ENCODE measurements at places on chromosomes 7 and 10.

DNA sequence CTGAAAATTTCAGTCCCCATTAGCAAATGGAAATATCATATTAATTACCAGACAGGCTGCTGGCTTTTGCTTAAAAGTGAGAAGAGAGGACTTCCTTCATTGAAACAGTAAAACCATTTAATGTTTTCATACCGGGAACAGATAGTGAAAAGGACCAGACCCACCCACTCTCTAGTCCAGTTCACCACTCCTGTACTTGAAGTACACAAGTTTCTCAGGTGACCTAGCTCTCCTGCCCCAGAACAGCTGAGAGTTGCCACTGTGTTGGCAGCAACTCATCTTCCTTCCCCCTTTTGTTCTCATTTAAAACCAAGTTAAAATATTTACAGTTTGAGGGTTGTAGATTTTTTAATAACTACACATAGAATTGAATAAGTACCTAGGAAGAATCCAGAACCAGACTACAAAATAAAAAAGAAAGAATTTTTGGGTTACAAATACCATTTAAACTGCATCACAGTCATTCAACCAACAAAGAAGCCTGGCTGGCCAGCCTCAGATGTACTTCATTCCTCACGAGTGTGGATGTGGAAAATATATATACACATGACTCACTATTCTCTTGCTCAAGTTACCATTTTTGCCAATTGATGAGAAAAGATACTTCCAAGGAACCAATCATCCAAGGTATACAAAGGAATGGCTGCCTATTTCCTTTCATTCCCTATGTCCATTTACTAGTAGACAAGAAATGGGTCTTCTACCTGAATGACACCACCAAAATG lies 68.1 kb downstream of the VPS41 start:
- peak; percentile 84 for DNase-seq

DNA sequence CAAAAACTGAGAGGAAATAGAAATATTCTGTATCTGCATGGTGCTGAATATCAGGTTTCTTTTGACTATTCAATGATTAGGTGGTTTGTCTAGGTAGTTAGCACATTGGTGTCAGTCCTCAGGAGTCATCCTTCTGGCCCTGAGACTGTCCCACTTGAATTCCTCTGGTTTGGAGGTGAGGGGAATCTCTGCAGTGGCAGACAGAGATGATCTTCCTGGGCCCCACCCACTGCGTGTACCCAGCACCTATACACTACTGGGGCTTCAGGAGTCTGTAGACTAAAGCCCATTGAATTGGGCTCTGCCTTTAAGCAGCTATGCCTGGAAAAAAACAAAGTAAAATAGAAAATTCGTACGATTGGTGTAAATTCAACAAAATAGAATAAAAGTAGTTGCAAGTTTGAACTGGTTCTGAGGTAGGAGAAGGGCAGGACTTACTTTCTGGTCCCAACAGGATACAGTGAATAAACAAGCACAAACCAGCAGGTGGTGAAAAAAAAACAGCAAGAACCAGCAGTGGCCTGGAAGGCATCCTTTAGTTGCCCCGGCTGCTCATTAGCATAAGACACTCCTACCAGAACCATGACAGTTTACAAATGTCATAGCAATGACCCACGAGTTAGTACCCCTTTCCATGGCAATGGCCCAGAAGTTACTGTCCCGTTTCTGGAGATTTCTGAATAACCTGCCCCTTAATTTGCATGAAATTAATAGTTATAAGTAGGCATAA lies 1.7 kb downstream of the LIPM start:
- no peak for DNase-seq

GRCh38 chr10:123891144-123892071 lies at the start of gene CPXM2:
Gene CPXM2 (minus strand): TSS chr10:123891807. CDS start chr10:123891659, 148 bp downstream.
- peak; percentile 45 for DNase-seq

- peak; percentile 98 for DNase-seq
These were observed 9.3 kb upstream of the TMEM270 start for GRCh38 chr7:73851410-73852338.

DNA sequence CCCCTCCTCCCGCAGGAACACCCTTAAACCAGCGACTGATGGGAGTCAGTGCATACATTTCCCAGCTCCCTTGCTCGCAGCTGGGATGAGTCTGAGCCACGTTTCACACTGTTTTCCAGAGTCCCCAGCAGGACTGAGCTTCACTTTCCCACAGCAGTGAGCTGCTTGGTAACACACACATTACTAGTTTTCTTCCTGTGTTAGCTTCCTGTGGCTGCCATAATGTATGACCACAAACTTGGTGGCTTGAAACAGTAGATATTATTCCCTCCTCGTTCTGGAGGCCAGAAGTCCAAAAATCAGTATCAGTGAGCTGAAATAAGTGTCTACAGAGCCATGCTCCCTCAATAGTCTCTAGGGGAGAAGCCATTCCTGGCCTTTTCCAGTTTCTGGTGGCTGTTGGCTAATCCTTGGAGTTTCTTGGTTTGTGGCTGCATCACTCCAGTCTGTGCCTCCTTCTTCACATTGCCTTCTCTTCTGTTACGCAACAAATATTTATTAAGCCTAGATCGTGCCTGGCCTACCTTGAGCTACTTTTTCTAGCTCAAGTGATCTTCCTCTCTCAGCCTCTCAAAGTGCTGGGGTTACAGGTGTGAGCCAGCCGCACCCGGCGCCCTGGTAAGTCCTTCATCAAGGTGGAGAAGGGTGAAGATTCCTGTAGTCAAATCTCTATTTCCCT lies 26.2 kb upstream of the CARD11 start:
- no peak for DNase-seq

DNA sequence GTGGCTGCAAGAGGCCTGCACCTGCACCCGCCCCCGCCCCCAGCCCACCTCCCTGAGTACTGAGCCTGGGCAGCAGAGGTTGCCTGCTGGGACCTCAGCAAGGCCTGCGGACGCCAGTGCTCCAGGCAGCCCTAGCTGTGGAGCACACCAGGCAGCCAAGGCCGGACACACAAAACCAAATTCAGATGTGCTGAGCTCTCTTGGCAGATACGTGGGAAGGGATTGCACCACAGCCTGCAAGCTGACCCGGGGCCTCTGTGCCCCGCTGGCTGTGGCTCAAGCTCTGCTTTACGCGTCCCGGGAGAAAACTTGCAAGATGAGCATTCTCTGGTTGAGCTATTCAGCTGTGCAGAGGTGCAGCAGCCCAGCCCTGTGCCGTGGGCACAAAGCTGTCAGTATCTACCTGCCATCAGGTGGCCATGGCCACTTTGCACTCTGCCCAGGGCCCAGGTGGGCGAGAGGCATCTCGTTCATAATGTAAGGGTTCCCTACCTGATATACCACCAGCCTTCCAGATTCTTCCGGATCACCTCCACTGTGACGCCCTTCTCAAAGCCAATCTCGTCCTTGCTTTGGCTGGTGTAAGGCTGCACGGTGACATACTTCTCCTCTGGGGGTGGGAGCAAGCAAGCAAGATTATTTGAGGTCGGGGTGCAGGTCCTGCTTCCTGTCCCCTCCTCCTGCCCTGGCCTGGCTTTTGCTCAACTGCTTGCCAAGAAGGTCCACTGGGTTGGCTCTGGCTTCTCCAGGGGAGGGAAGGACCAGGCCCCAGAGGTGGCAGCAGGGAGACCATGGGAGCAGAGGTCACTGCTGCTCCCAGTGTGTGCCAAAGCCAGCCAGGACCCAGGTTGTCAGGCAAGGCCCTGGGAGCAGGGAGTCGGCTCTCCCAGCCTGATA lies 123.4 kb downstream of the NEURL1 start:
- DNase-seq = peak; percentile 36

GRCh38 chr10:122485670-122486069 lies 24.3 kb downstream of the HTRA1 start:
- DNase-seq = no peak

GRCh38 chr10:96616961-96617360 lies 30.1 kb upstream of the TM9SF3 start:
- no peak for DNase-seq

DNA sequence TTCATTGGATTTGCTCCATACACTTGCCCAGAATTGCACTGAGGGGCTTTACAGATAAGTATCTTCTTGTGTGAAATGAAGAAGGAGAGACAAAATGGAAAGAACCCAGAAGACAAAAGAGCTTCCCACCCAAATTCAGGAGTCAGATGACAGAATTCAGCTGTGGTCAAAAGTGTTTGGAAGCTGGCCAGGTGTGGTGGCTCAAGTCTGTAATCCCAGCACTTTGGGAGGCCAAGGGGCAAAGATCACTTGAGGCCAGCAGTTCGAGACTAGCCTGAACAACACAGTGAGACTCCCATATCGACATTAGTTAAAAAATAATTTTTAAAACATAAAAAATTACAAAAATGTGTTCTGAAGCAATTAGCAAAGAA lies 27.1 kb downstream of the DUSP5 start:
- no peak for DNase-seq

- peak; percentile 63 for DNase-seq
These were observed 21.4 kb downstream of the CREB5 start for GRCh38 chr7:28433699-28434219.

DNA sequence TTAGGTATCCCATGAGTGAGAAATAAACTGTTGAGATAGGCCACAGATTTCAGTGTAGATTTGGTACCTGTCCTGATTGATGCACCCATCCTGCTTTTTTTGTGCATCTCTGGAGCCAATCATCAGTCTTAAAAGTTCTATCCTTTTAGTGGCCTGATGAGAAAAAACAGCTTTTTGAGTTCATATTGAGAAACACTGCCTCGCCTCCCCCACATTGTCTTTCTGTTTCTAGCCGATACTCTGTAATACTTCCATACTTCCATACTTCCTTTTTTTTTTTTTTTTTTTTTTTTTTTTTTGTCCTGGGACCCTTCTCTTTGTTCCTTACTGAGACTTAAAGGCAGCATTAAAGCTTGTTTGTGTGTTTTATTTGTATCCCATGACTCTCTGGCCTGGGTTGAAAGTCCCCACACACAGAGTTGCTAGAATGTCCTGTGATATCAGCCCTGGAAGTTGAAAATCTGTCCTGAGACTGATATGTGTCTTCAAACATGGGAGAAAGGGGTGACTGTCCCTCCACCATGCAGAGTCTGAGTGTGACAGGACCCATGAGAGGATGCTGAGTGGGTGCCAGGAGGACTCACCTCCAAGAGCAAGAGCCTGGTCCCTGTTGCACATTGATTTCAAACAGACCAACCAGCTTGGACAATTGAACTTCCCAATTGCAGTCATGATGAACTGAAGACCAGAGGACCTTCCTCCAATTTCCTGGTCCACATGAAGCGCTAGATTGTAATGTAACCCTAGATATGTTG lies 5.7 kb downstream of the ZNF22 start:
- DNase-seq = no peak

DNA sequence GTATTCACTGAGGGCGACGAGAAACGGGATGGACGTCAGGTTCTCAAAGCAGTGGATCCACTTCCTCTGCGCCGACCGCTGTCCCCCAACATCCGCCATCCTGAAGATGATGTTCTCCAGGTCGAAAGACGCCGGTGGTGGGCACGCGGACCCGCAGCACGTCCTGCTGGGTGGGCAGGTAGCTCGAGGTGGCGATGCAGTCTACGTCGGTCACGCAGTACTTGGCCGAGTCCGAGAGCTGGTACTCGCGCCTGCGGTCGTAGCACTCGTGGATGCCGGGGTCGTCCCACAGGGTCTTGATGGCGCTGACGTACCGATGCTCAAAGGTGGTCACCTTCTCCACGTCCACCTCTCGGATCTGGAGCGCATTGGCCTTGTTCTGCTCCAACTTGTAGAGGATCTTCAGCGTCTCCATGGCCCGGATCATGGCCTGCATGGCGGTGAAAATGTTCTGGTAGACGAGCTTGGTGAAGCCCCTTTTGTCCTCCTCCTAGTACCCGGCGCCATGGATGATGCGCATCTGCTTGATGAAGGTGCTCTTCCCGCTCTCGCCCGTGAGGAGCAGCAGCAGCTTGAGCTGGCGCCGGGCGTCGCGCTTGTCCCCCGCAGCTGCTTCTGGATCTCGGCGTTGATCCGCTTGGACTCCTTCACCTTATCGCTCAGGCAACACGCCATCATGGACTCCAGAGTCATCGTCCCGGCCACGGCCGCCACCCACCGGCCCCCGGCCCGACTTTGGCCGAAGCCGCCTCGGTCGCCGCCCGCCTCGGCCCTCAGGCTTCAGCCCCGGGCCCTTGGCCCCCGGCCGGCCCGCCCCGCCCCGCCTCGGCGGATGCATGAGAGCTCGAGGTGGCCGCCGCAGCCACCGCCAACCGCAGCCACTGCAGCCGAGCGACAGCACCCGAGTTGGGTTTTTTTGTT lies 122.9 kb upstream of the KCTD7 start:
- DNase-seq = no peak

- no peak for DNase-seq
These were observed 126.9 kb downstream of the IPMK start for GRCh38 chr10:58140691-58141347.

GRCh38 chr10:12847361-12847975 lies 154.0 kb downstream of the CCDC3 start:
- DNase-seq = no peak

GRCh38 chr7:77205706-77206105 lies 6.1 kb upstream of the FGL2 start:
- peak; percentile 50 for DNase-seq

GRCh38 chr7:44213877-44214388 lies 13.2 kb downstream of the YKT6 start:
- no peak for DNase-seq

DNA sequence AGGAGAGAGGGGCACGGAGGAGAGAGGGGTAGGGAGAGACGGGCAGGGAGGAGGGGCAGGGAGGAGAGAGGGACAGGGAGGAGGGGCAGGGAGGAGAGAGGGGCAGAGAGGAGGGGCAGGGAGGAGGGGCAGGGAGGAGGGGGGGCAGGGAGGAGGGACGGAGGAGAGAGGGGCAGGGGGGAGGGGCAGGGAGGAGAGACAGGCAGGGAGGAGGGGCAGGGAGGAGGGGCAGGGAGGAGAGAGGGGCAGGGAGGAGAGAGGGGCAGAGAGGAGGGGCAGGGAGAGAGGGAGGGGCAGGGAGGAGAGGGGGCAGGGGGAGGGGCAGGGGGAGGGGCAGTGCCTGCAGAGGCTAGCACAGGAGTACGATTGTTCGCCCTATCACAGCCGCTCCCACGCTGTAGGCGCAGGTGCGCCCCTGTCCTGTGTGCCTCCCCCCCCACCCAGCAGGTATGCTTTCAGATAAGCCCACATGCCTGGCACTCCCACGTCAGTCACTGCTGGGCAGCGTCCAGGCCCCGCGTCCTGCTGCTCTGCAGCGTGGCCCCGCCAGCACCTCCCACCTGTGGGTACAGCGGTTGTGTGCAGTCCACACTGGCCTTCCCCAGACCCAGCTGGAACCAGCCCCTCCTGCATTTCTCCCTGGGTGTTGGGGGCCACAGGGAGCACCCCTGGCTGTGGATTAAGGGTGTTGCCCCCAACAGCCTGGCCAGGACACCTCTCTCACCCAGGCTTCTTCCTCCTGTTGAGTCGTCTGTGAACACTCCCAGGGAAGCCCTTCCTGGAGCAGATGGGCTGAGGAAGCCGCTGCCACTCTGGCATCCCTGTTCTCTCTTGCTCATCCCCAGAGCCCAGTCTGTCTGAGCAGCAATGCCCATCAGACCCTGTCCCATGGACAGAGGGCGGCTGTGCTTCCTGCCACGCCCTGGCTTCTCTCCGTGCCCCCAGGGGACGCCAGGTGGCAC lies 10.8 kb downstream of the NKX6-2 start:
- DNase-seq = peak; percentile 97

DNA sequence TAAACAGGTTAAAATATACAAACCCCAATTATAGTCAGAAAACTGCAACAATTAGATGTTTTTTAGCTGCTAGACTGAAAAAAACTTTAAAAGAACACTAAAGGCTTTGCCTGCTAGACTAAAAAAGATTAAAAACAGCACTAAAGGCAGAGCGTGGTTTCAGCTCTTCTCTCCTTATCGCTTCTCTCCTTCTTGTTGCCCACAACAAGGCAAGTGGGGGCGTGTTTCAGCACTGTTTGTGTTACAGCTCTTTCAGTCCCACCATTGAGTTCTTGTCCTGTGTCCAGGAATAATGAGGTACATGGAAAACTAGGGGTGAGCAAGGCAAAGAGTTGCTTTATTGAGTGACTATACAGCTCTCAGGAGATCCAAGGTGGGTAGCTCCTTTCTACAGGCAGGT lies 112.3 kb downstream of the HPSE2 start:
- no peak for DNase-seq

All from fibroblast of skin of scalp (primary cell).